Mesothelial cell of epicardium (in vitro differentiated cells): ENCODE measurements at places on chromosomes 3 and 15. TPM values are rescaled to one million over a fixed set of nuclear protein-coding genes. Genes with fewer than 3 reads are reported as not detected.

CDCP1 gene
- total RNA-seq, result 1.3 to 1.4 TPM (median 1.3 TPM) in 3 replicates

MKRN2OS gene
- total RNA-seq, result 0.25 to 0.29 TPM (median 0.29 TPM) in 3 replicates

DNA sequence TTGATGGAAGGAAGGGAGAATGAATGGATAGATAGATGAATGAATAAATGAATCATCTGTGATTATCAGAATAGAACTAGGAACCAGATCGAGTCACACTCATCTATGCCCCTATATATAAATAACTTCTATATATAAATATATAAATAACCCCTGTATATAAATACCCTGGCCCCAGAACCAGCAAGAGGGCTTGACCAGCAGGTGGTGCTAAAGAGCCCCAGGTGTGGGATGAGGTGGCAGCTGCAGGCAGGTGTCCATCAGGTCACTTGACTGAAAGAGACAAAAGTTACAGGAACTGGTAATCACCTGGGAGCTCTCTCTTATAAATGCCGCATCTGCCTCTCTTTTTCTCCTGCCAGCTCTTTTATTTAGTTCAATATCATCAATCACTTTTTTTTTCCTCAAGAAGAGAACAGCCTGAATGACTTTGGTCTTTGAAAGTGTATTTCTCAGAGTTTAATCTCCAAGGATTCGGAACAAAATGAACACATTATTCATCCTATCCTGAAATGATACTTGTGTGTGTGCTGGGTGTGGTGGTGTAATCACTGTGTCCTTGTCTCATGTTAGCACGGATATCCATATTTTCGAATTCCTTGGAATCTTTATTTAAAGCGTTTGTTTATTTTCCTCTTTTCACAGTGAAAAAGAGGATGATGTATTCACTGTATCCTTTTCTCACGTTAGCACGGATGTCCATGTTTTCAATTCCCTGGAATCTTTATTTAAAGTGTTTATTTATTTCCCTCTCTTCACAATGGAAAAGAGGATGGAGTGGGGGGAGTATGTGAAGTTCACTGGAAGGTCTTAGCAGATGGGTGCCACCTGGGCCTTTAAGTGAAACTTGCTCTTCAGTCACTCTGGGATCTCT, 35.4 kb upstream of the ATG7 start:
- H3K27ac ChIP-seq, result no peak overlapping the region
- no peak overlapping the region for H3K4me3 ChIP-seq
- peak; percentile 75 for DNase-seq
- peaks cover 4% of the 10 kb centered on the region for H3K4me1 ChIP-seq

- H3K27me3 ChIP-seq, result peaks cover 27% of the 10 kb centered on the region
- DNase-seq, result no peak
- H3K4me1 ChIP-seq, result no peaks in the 10 kb centered on the region
- H3K4me3 ChIP-seq, result peak overlapping the region; percentile 45
- no peaks in the 10 kb centered on the region for H3K36me3 ChIP-seq
Measured at GRCh38 chr3:180870008-180870699, 42.3 kb upstream of the FXR1 start.

MAP6D1 gene
- total RNA-seq, result 4.4 to 6.4 TPM (median 5.3 TPM) in 3 replicates

- no peak for DNase-seq
- H3K36me3 ChIP-seq, result no peaks in the 10 kb centered on the region
Measured at GRCh38 chr3:49618412-49618811, 55.7 kb upstream of the APEH start.

DNA sequence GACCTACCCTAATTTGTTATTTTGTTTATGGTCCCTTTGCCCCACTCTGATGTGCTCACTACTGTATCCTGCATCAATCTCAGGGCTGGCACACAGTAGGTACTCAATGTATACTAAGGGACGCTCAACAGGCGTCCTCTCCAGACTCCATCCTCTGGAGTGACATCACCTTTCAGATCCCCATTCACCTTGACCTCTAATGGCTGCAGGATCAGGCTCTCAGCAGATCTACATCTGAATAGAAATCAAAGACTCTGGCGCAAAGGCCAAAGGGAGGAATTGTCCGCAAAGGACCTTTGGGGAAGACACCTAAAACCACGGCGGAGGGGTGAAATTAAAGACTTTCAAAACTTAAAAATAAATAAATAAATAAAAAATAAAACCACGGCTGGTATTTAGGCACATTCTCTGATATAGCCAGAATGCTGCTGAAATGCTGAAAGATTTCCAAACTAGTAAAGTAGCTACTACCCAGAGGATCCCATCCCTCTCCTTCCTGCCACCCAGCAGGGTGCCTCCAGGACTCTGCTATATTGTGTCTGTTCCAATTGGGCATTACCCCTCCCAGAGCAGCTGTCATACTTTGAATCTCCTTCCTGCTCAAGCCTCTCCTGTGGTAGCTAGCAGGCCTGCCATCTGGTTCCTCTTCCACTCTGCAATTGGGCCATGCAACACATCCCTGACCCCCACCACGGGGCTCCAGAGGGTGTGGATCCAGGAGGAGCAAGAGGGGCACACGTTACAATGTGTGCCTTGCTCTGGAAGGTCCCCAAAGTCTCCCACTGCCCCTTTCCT, 6.1 kb downstream of the SHF start:
- H3K27me3 ChIP-seq, result no peaks in the 10 kb centered on the region
- no peak for DNase-seq
- H3K4me3 ChIP-seq, result no peak overlapping the region
- peaks cover 31% of the 10 kb centered on the region for H3K4me1 ChIP-seq
- peaks cover 14% of the 10 kb centered on the region for H3K36me3 ChIP-seq

DNA sequence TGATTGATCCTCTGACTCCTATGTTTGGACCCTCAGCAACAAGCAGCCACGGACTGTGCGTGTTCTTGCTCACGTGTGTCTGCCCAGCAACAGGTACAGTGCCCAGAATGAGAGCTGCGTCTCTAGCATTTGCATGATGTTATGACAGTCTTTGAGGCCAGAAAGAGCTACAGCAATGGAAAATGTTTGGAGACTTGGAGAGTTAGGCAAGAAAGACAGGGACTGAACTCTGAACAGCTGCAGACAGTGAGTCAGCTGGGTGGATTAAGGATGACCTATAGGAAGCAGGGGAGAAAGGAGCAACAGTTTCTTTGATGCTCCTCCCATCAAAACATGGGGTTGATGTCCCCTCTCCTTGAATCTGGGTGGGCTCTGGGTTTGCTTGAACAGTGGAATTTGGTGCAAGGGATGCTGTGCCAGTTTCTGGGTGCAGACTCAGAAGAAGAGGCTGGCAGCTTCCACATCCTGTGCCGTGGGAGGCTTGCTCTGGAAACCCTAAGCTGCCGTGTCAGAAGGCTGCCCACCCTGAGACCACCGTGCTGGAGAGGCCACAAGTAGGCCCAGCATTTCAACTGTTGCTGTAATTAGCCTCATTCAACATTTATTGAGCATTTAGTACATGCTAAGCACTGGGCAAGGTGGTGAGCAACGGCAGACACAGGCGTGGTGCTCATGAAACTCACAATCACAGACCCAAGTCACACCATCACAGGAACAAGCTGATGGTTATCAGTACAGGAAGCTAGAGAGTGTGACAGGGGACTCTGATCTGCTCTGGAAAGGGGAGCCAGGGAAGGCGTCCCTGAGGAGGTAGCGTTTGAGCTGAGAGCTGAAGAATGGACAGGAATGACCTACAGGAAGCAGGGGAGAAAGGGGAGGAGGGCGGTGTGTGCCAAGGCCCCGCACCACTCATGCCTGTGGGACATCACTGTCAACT, 21.7 kb downstream of the CCR9 start:
- no peaks in the 10 kb centered on the region for H3K27me3 ChIP-seq
- H3K36me3 ChIP-seq, result no peaks in the 10 kb centered on the region
- H3K4me3 ChIP-seq, result no peak overlapping the region
- H3K4me1 ChIP-seq, result no peaks in the 10 kb centered on the region
- H3K27ac ChIP-seq, result no peak overlapping the region

GRCh38 chr15:68365770-68366169, 66.2 kb downstream of the ITGA11 start:
- H3K36me3 ChIP-seq, result no peaks in the 10 kb centered on the region
- no peak for DNase-seq
- H3K4me1 ChIP-seq, result no peaks in the 10 kb centered on the region
- no peak overlapping the region for H3K4me3 ChIP-seq
- no peak overlapping the region for H3K27ac ChIP-seq

- no peak overlapping the region for H3K27ac ChIP-seq
- no peaks in the 10 kb centered on the region for H3K36me3 ChIP-seq
- no peak for DNase-seq
- H3K4me1 ChIP-seq, result no peaks in the 10 kb centered on the region
- peaks cover 1% of the 10 kb centered on the region for H3K27me3 ChIP-seq
Measured at GRCh38 chr3:99516936-99517335, 121.5 kb upstream of the COL8A1 start.

DNA sequence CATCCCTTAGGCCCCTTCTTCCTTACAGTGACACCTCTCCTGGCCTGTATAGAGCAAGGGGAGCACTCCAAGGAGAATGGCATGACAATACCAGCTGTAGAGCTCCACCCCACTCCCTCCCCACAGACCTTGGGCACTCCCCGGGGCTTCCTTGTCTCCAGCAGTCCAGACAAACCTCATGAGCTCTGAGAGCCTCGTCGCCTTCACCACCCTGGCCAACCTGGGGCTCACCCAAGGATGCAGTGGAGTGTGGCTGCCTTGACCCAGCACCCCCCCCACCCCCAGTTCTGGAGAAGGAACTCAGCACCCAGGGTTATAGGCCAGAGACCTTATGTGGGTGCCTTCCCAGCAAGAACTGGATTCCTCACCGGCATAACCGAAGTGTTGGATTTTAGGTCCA, 7.4 kb upstream of the SLCO2A1 start:
- DNase-seq, result no peak
- H3K4me3 ChIP-seq, result no peak overlapping the region
- no peaks in the 10 kb centered on the region for H3K27me3 ChIP-seq

CCRL2 gene
- total RNA-seq, result not detected in 3 replicates

GRCh38 chr3:62749657-62750056, 125.6 kb downstream of the CADPS start:
- H3K4me1 ChIP-seq, result no peaks in the 10 kb centered on the region
- no peak overlapping the region for H3K27ac ChIP-seq
- no peaks in the 10 kb centered on the region for H3K36me3 ChIP-seq
- no peak overlapping the region for H3K4me3 ChIP-seq
- peaks cover 17% of the 10 kb centered on the region for H3K27me3 ChIP-seq
- DNase-seq, result no peak

GRCh38 chr15:71109130-71109529, 6.1 kb upstream of the THSD4 start:
- no peak overlapping the region for H3K4me3 ChIP-seq
- H3K27me3 ChIP-seq, result no peaks in the 10 kb centered on the region
- no peak for DNase-seq
- H3K27ac ChIP-seq, result no peak overlapping the region
